ENCODE measurements at places on chromosomes 13 and 19.

DNA sequence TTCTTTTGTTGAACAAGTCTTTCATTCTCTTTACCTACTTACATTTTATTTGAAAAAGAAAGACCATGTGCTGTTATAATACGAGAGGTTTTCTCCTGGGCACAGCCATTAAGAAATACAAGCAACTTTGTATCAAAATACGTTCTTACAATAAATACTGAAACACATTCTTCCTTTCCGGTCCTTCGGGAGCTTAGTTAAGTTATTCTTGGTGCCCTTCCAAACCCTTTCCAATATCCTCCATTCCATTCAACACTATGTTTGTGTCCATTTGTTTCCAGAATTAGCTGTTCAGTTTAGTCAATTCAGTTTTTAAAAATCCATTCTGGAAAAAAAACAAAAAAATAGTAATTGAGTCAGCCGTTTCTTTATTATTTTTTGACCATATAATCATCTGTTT lies 746.8 kb upstream of the SLC10A2 start:
- DNase-seq = no peak
- no peaks in the 10 kb centered on the region for H3K36me3 ChIP-seq
- no peak overlapping the region for H3K27ac ChIP-seq
- H3K4me3 ChIP-seq = no peak overlapping the region

- DNase-seq = peak; percentile 28
- H3K27ac ChIP-seq = no peak overlapping the region
- H3K4me3 ChIP-seq = no peak overlapping the region
- no peaks in the 10 kb centered on the region for H3K4me1 ChIP-seq
Observed at GRCh38 chr19:3710265-3710812, 2.2 kb downstream of the TJP3 start.

DNA sequence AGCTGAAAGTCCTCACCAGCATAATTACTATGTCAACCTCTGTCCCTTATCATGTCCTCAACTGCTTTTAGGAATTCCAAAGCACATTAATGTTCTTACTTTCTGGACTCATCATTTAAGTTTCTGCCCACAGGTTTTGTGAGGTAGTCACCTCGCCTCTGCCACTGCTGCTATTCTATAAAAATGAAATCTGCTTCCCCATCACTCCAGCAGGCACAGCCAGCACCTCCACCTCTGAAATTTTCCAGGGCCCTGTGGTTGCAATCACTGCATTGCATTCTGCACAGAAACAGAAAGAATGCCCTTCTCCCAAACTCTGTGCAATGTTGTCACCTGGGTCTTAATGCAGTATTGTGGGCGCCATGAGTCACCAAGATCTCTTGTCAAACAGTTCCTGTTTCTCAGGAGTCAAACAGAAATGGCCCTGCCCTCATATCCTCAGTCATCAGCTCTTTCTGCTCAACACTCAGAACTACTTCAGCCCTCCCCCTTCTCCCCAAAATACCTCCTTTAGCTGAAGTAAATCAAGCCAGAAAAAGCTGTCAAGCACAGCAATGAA lies 529.2 kb upstream of the NBEA start:
- no peaks in the 10 kb centered on the region for H3K4me1 ChIP-seq
- no peaks in the 10 kb centered on the region for H3K36me3 ChIP-seq
- H3K27ac ChIP-seq = no peak overlapping the region
- no peak overlapping the region for H3K4me3 ChIP-seq

DNA sequence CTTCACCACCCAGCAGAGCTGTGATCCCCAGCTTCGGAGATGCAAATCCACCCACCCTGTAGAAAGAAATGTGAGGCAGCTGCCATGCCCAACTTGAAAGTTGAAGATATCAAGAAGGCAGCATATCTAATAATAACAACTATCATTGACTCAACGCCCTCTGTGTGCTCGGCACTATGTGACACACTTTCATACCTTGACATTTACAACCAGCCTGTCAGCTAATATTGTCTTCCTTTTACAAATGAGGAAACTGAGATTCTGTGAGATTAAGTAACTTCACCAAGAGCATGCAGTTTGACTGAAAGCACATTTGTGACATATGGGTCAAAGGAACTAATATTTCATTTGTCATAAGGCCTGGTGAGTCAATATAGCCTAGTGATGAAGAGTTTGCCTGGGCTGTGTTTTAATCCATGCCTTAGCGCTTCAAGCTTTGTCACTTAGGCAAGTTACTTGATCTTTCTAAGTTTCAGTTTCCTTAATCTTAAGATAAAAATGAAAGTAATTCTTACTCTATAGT lies 137.0 kb downstream of the FLT1 start:
- no peak overlapping the region for H3K27ac ChIP-seq
- H3K4me3 ChIP-seq = no peak overlapping the region
- no peaks in the 10 kb centered on the region for H3K36me3 ChIP-seq

DNA sequence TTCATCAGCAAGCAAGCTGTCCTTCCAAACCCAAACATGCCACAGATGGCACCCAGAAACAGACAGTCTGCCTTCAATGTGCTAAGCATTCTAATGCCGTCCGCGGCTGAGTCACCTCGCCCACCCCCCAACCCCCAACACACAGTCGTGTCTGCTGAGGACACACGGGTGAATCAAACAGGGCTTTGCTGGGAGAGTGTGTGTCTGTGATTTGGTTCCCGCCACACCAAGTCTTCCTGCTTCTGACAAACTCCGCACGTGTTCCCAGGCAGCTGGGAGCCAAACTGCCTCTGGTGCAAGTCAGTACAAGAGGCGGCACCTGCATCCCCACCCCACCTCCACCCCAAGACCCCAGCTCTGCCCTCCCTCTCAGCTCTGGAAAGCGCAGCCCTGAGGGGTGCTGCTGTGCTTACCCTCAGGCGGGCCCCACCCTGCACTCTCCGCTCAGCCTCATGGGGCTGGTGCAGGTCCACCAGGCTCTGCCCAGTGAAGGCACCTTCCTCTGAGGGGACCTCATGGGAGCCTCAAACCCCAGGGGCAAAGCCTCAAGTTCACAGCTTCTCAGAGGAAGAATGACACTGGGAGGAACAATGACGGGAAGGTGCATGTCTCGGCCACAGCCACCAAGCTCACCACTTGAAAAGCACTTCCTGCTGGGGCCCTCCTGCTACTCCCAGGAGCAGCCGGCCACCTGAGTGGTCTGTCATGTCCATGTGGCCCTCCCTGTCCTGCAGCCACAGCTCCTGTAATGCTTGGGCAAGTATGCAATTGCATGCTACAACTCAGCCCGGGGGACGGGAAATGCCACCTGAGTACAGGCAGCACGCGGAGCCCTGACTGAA lies 15.0 kb upstream of the SLC35E1 start:
- H3K4me1 ChIP-seq = peaks cover 10% of the 10 kb centered on the region
- H3K27ac ChIP-seq = no peak overlapping the region
- DNase-seq = peak; percentile 71
- H3K27me3 ChIP-seq = no peaks in the 10 kb centered on the region
- no peak overlapping the region for H3K4me3 ChIP-seq

GRCh38 chr19:13790354-13790753 lies 4.9 kb upstream of the ZSWIM4 start:
- no peaks in the 10 kb centered on the region for H3K27me3 ChIP-seq
- DNase-seq = peak; percentile 68
- peaks cover 20% of the 10 kb centered on the region for H3K4me1 ChIP-seq
- H3K36me3 ChIP-seq = no peaks in the 10 kb centered on the region

DNA sequence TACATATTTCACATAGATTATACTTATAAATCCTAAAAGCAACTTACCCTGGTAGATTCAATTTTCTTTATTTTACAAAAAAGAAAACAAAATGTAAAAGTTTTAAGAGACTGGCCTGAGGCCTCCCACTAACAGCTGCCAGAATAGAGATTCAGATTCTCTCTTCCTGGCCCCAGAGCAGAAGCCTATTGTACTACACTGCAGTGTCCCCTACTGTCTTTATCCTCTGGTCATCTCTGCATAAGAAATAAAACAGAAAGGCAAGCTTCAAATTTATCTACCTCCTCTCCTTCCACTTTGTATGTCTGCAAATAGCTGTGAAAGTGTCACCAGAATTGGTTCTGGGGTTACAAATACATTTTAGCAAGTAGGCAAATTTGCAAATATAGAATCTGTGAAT lies 1004.1 kb upstream of the PCDH9 start:
- no peaks in the 10 kb centered on the region for H3K36me3 ChIP-seq
- H3K27ac ChIP-seq = no peak overlapping the region
- DNase-seq = peak; percentile 37
- no peaks in the 10 kb centered on the region for H3K4me1 ChIP-seq
- no peaks in the 10 kb centered on the region for H3K27me3 ChIP-seq

- peaks cover 3% of the 10 kb centered on the region for H3K4me1 ChIP-seq
- H3K4me3 ChIP-seq = no peak overlapping the region
- no peaks in the 10 kb centered on the region for H3K27me3 ChIP-seq
Observed at GRCh38 chr13:60583911-60584753, 187.1 kb downstream of the TDRD3 start.
